Foreskin keratinocyte (primary cell): ENCODE measurements at places on chromosomes 2 and 18. TPM values are rescaled to one million over a fixed set of nuclear protein-coding genes. Genes with fewer than 3 reads are reported as not detected.

The GCG gene
- total RNA-seq: not detected in 2 replicates

The MREG gene
- total RNA-seq: 23.5 and 25.9 TPM in 2 replicates

The ZC3H6 gene
- total RNA-seq: 1.8 and 2.4 TPM in 2 replicates

The SNORC gene
- total RNA-seq: 0.18 and 0.65 TPM in 2 replicates

The BMP10 gene
- not detected in 2 replicates for total RNA-seq

The LIPG gene
- 76.3 and 127 TPM in 2 replicates for total RNA-seq

The LCT gene
- not detected in 2 replicates for total RNA-seq

The SPATA3 gene
- total RNA-seq: not detected in 2 replicates

The FBXO41 gene
- 4.0 and 5.0 TPM in 2 replicates for total RNA-seq

The SERPINB13 gene
- 5.9 and 6.0 TPM in 2 replicates for total RNA-seq

The SERPINB5 gene
- 282 and 314 TPM in 2 replicates for total RNA-seq

The METTL21A gene
- total RNA-seq: 12.5 and 16.7 TPM in 2 replicates

The VWC2L gene
- not detected in 2 replicates for total RNA-seq

The PAX8 gene
- total RNA-seq: 5.6 and 7.0 TPM in 2 replicates

The GKN2 gene
- not detected in 2 replicates for total RNA-seq

The RAB27B gene
- total RNA-seq: 2.4 and 4.3 TPM in 2 replicates

The MDH1B gene
- total RNA-seq: 0.48 and 0.56 TPM in 2 replicates

The SP100 gene
- 146 TPM in 2 replicates for total RNA-seq

The CFAP65 gene
- total RNA-seq: not detected in 2 replicates

The CNDP1 gene
- not detected in 2 replicates for total RNA-seq

The HDHD2 gene
- total RNA-seq: 12.4 and 18.1 TPM in 2 replicates

The LAMA1 gene
- total RNA-seq: 1.5 and 7.5 TPM in 2 replicates

The CD207 gene
- total RNA-seq: not detected in 2 replicates

The SERPINB10 gene
- total RNA-seq: 0.07 and 2.3 TPM in 2 replicates

The TCF23 gene
- total RNA-seq: 0.03 and 0.04 TPM in 2 replicates

The MTCL1 gene
- 24.4 and 28.8 TPM in 2 replicates for total RNA-seq

The RAB1A gene
- total RNA-seq: 135 and 149 TPM in 2 replicates

The ELOA2 gene
- total RNA-seq: not detected in 2 replicates

The ITM2C gene
- total RNA-seq: 51.2 and 51.6 TPM in 2 replicates

The CABLES1 gene
- total RNA-seq: 0.24 and 0.35 TPM in 2 replicates

The MEP1B gene
- not detected in 2 replicates for total RNA-seq

The PRKAG3 gene
- not detected in 2 replicates for total RNA-seq

The KIF1A gene
- not detected in 2 replicates for total RNA-seq

The IL1RN gene
- total RNA-seq: 20.8 and 28.9 TPM in 2 replicates
